ENCODE measurements at places on chromosomes 1 and 21.

GRCh38 chr1:186658999-186659398 is 21.2 kb downstream of the PTGS2 start:
- no peak for DNase-seq

GRCh38 chr1:44554706-44555105 is 119.6 kb downstream of the TMEM53 start:
- no peak for DNase-seq

- DNase-seq = no peak
These were observed 129.2 kb downstream of the EPHB2 start for GRCh38 chr1:22839806-22840205.

DNA sequence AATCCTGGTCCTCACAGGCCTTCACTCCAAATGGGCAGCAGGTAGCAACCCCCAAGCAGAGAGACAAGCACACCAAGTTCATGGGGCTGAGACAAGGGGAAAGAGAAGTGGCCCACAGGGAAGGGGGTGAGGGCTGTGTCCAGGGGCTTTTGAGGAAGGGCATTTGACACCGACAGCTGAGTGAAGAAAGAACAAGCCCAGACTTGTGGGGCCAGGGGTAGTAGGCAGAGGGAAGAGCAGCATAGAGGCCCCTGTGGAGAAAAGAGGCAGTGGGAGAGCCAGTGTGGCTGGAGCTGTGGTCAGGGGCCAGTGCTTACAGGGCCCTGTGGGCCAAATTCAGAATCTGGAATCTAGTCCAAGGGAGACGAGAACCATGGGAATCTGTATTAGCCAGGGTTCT is 85.4 kb downstream of the IGSF21 start:
- DNase-seq = no peak

DNA sequence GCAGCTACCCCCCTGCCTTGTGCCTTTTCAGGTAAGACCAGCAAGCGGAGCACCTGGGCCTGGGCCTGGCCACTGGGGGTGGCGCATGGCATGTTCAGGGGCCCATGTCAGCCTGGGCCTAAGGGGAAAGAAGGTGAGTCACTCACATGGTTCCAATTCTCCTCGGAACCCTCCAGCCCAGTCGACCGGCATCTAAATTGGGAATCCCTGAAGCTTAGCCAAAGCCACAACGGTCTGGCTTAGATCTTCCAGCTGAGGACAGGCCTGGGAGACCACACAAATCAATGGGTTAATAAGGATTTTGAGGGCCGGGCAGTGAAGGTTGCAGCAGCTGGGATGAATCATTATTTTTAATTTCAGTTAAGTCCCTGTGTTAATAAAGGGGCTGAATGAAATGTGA is 145.1 kb upstream of the SMYD2 start:
- DNase-seq = no peak

- no peak for DNase-seq
These were observed 716.2 kb upstream of the ZP4 start for GRCh38 chr1:238606896-238607295.

- no peak for DNase-seq
These were observed 54.3 kb downstream of the WNT9A start for GRCh38 chr1:227893300-227893948.

GRCh38 chr1:9699361-9699760 is 47.8 kb downstream of the PIK3CD start:
- no peak for DNase-seq

GRCh38 chr21:32889596-32889995 is 118.0 kb upstream of the PAXBP1 start:
- no peak for DNase-seq

- peak; percentile 51 for DNase-seq
These were observed 23.0 kb upstream of the SYNC start for GRCh38 chr1:32725615-32725982.

GRCh38 chr21:21547368-21547953 is 549.3 kb downstream of the NCAM2 start:
- no peak for DNase-seq

DNA sequence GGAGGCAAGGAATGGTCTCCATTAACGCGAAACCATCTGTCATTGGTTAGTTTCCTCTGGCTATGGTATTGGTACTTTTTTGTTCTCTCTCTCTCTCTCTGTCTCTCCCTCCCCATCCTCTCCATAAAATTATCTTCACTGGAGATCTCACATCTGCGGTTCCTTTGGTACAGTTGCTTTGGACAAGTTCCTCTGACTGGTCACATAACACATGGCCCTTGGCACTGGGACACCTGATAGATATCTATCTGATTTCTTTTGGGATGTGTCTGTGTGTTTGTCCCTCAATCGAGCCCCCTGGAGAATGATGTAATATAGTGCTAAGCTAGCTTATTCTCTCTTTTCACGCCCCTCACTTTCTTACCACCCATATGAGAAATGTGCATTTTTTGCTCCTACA is 682.0 kb upstream of the B3GALT2 start:
- no peak for DNase-seq

DNA sequence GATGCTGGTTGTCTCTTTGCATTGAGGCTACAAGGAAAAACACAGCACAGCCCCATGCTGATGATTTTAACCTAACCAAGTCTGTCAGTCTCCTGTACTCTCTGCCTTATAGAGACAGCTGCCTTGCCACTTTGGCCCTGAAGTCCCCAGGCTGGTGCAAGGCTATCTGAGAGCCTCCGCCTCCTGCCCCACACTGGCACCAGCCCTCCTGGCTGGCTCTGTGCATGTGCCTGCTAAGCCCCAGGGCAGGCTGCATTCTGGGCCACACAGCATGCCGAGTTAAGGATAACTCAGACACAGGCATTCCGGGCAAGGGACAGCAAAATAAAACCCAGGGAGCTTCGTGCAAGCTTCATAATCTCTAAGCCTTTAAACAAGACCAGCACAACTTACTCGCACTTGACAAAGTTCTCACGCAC is 910 bp downstream of the RUNX1 start:
- DNase-seq = no peak

- no peak for DNase-seq
These were observed 98.5 kb upstream of the ADGRL2 start for GRCh38 chr1:81702079-81702715.

Data from CMK (cell line).